ENCODE measurements at places on chromosomes 7 and 10.

GRCh38 chr10:50291261-50291850 is 40.0 kb upstream of the ASAH2 start:
- DNase-seq = no peak

DNA sequence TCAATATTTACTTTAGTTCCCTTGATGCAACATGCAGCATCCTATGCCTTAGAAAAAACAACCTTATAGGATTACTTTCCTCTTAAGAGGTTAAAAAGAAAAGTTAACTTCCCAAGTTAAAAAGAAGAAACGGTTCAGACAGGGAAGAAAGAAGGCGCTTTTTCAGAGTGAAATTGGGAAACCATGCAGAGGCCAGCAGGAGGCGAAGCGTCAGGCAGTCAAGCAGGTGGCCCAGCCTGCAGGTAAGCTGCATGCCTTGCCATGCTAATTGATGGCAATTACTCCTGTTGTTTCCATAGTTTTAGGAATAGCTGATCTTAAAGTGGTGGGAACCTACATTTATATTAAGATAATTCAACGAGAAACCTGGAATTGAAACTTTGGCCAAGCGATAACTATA is 302.6 kb upstream of the SP4 start:
- no peak for DNase-seq

GRCh38 chr10:79128923-79129305 is 60.1 kb downstream of the ZMIZ1 start:
- no peak for DNase-seq

DNA sequence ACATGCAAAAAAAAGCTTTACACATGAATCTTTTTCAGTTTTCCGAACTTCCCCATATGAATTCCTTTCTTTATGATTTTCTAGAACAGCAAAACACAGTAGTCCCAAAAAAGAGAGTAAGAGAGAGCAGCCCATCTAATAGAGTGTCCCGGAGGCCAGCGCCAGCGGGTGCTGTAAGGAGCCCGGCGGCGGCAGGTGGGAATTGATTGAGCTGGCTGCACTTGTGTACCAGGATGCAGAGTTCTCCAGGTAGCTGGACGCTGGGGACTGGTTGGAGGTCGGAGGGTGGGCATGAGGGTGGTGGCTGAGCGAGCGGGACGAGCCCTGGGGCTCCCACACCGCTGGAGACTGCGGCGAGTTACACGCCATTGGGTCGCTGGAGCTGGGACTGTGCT is 4.0 kb downstream of the DLX5 start:
- no peak for DNase-seq

- DNase-seq = no peak
Observed at GRCh38 chr7:148091882-148092281, 498.7 kb upstream of the C7orf33 start.

DNA sequence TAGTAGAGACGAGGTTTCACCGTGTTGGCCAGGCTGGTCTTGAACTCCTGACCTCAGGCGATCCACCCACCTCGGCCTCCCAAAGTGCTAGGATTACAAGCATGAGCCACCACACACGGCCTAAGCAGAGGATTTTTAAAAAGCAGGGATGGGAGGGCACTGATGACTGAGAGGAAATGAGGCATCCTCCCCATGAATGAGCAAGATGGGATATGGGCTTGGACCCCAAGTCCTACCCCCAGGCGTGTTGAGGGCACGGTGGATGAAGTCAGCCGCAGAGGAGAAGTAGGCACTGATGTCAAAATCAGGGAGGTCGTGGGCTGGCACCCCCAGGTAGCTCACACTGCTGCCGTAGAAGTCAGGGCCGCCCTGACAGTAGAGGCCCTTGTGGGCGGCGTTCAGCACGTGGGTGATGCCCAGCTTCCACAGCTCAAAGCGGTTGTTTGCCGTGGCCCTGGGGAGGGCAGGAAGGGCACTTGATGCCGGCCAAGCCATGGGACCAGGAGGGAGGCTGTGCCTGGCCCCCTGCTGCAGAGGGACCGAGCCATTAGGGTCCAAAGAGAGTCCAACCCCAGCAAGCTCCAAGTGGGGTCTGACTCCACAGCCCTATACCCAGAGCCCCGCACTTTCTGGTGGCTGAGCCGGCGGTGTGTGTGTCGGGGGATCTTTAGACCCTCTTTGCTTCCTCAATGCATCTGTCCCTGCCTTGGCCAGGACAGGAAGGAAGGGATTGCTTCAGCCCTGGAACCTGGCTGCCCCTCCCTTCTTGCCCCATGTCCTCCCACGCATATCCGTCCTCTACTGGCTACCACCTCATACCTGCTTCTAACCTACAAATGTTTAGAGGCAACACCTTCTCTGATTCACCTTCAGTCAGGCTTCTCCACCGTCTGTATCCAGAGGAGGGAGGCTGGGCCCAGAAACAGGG is 3.4 kb upstream of the SAMD8 start:
- DNase-seq = no peak

DNA sequence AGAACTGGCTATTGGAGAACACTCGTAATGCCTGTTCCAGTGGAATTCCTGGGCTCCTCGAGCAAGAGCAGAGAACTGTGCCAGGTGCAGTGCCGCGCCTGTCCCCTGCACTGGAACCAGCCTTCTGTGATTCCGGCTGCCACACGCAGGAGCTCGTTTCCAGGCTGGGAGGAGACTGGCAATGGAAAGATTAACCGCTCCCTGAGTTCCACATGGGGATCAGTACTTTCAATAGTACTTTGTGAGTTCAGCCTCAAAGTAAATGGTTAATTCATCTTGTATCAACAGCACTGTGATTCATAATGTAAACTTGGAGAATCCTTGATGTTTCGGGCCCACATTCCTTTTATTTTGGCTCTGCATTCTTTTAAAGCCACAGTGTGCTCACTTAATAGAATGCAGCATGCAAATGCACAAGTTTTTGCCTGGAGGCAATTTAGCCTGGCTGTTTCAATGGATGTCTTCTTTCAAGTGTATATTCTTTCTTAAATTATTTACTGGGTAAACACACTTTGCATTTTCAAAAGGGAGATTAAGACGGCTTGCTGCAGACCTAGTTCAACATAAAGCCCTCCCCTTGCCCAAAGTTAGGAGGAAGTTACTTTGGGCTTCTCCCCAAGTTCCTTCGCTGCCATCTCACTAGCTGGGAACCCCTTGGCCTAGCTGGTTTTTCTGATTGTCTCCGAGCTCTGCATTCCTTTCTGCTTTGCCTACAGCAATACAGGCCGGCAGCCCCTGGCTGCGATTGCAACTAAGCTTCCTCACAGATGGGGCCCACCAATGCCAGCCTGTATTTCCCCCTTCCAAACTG is 138.1 kb upstream of the TCF7L2 start:
- no peak for DNase-seq

DNA sequence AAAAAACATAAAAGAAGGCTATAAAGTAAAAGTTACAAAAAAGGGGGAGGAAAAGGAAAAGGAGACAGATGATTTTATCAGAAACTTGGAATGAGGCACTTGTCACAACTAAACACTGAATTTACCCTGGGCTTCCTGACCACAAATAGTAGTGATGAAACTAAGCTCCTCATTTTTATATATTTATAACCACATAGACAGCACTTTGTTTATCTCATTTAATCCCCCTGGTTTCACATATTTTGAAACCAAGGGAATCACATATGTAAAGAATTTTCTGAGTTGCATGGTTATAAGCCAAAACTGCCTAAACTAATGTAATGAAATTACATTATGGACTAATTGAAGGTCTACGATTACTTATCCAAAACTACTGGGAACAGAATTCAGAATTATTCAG is 39.6 kb upstream of the MET start:
- DNase-seq = no peak

DNA sequence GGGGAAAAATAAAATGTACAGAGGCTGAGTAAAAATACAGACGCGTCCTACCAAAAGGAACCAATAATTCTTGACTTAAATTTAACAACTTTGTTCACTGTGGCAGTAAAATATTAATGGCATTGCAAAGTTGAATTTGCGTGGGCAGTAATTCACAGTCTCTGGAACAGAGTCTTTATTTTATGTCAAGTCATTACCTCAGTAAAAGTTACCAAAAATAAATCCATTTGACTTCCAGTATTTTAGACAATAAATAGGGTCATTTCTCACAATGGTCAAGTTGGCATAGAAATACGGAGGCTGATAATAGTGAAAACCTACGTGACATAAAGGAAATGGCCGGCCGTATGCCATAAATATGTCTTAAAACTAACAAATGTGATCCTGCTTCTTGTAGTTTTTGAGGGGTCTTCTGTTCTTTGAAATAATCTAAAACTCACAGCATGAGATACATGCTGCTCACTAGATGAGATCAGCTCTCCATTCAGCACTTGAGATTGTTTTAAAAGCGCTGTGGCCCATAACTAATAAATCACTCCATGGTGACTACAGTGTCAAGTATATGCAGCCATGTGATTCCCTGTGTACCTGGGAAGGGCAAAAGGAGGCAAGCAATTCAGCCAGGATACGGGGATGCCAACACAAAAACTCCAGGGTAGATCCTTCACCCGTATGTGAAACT is 75.3 kb downstream of the DOCK4 start:
- DNase-seq = no peak
